ENCODE measurements at places on chromosomes 2 and 18. TPM values are rescaled to one million over a fixed set of nuclear protein-coding genes. Genes with fewer than 3 reads are reported as not detected.

The AGPS gene
- 66.6 TPM for total RNA-seq

The TXNDC2 gene
- total RNA-seq, result 0.12 TPM

DNA sequence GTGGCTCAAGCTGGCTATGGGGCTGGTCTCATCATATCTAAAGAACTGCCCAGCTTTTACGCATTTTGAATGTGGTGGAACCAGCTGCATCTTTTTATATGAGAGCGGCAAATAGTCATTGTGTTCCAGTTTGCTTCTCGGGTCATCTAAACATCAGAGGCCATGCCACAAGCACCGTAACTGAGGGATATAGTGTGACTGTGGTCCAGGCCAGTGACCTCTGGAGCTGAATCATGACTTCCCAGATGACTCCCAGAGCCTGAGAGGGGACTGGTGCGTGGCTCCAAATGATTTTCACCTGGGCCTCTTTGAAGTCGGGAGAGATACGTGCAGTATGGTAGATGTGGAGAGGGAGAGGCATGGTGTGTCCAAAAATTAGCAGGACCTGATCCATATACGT is 271.0 kb downstream of the NEDD4L start:
- no peak for DNase-seq

- DNase-seq, result no peak
These were observed 147.1 kb downstream of the SH3BP4 start for GRCh38 chr2:235098736-235099494.

DNA sequence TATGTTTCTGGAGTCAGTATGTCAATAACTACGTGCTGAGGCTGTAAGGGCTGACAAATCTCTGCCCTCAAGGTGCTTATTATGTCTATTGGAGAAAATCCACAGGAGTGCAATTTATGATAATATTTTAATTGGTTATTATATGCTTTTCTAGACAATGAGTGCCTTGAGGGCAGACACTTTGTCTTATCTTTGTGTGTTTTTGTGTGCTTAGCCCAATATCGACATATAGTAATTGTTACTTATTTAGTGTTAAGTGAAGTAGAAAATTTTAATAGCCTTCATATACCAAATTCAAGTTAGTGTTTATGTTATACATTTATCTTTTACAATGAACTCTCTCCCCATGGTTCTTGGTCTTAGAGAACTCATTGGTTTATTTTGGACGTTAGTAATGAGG is 118.9 kb downstream of the WDR7 start:
- DNase-seq, result no peak

GRCh38 chr2:164696634-164697033 is 75.4 kb upstream of the GRB14 start:
- DNase-seq, result no peak

The COBLL1 gene
- total RNA-seq, result 3.6 TPM

DNA sequence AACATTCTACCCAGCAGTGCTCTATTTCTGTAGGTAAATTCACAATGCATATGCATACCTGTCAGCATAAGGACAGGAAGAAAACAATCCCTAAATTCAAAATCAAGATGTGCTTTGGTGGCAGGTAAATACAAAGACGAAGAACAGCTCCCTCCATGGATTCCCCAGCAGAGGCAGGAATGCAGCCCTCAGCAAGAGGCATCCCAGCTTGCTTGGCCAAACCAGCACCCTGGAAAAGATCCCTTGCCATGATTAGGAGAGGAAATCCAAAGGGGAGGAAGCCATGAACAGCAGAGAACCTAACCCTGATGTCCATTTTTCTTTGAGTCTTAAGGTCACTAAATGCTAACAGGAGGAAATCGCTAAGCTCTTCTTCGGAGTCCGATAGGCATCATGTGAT is 91.2 kb downstream of the KCTD1 start:
- DNase-seq, result no peak

GRCh38 chr2:239532859-239533258 is 132.0 kb upstream of the HDAC4 start:
- no peak for DNase-seq

DNA sequence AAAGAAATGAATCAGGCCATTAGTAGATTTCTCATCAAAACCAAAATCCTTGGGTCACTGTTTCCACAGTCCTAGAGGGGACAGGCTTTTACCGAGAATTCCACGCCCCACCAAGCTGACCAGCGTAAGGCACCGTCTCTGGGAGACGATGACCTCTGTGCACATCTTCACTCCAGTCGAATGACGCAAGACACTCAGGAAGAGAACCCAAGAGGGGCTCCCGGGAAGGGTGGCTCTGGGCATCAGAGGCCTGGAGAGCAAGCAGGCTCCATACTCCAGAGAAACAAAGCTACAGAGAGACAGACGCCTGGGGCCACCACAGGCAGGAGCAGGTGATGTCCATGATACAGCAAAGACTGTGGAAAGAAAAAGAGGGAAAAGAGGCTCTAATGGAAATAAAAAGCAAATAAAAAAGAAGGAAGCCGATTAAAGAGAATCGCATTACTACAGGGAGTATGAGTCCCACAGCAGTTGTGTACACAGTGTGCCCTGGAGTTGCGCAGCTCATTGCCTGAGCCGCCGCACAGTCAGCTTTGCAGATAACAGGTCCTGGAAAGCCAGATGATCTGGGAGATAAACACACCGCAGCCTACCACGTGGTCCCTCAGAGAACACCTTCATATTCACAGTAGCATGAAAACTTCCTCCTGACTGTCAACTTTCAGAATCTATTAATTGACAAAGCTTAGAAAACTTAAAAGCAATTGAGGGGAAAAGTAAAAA is 572.7 kb upstream of the SALL3 start:
- no peak for DNase-seq

Data from HCT116 (cell line).